ENCODE measurements at places on chromosomes 12 and 14.

- DNase-seq, result no peak
Measured at GRCh38 chr12:46560089-46560488, 187.5 kb upstream of the SLC38A2 start.

DNA sequence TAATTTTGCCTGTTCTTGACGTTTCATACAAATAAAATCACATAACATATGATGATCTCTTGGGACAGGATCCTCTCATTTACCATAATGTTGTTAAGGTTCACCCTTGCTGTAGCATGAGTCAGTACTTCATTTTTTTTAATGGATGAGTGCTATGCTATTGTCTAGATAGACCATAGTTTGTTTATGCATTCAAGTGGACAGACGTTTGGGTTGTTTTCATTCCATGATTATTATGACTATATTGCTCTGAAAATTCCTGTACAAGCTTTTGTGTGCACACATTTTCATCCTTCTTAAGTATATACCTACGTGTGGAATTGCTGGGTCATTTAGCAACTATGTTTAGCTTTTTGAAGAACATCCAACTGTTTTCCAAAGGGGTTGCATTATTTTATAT, 325.6 kb upstream of the TMEM132C start:
- no peak for DNase-seq

- DNase-seq, result no peak
Measured at GRCh38 chr12:102010265-102010994, 51.4 kb downstream of the WASHC3 start.

DNA sequence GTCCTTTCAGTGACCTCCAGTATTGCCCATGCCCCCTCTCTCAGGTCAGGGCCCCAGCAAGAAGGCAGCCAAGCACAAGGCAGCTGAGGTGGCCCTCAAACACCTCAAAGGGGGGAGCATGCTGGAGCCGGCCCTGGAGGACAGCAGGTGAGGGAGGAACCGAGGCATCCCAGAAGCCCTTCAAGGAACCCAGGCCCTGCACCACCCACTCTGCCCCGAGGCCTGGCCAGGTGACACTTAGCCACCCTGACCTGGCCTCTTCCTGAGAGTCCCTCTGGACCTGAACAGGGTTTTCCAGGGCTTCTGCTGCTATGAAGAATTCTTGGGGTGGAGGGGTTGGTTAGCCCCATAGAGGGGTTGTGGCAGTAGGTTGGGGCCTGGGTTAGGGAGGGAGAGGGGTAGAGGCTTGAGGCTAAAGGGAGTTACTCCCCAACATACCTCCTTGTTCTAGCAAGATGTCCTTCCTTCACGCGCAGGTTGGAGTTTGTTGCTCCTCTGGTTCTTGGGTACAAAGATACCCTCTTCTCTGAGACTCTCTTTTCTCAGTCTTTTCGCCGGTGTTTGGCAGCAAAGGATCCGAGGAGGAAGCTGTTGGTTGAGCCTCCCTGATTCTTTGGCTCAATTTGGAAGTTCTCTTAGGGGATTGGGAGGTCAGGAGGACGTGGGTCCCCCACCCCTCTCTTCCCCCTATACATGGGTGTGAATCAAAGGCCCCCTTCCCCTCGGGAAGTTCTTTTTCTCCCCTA, 2.1 kb downstream of the TARBP2 start:
- DNase-seq, result no peak

GRCh38 chr14:92505826-92506225, 7.8 kb upstream of the RIN3 start:
- no peak for DNase-seq

Measured in hypothalamus (tissue), 51 donors.